ENCODE measurements at places on chromosomes 1 and 21. TPM values are rescaled to one million over a fixed set of nuclear protein-coding genes. Genes with fewer than 3 reads are reported as not detected.

SPRR1A gene
- not detected for total RNA-seq

FUCA1 gene
- 3.6 TPM for total RNA-seq

VCAM1 gene
- not detected for total RNA-seq

DNA sequence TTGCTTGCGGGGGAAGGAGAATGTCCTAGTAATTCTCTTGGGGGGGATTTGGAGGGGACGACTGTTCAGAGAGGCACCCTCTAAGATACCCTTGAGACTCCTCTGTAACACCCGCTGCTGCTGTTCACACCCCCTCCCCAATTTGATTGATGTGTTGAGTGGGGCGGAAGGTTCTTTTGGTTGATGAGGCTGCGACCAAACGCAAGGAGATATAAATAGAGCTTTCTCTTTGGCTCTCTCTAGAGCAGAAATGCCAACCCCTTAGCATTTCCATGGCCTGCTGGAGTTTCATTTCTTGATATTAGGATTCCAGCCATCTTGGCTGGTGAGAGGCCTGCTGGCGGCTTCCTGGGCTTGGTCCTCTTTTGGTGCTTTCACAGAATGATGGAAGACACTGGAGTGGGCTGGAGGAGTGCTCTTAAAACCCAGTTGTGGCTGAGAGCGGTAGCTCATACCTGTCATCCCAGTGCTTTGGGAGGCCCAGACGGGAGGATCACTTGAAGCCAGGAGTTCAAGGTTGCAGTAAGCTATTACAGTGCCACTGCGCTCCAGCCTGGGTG is 2.0 kb downstream of the PIK3CD start:
- no peak for DNase-seq

DNA sequence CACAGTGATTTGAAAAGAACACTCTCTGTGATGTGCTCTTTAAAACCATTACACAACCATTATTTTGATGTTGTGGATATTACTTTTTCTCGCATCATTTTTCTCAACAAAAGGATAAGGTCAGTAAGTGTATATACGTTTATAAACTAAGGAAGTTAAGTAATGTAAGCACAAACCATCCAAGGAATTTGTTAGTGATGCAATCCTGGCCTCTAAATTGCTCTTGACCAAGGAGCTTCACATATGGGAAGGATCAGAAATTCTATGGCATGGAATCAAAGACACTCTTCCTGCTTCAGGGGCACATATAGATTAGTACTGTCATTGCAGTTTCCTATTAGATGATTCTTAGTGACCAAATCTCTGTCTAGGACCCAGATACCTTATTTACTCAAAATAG is 3.6 kb upstream of the PPP2R5A start:
- no peak for DNase-seq

DNA sequence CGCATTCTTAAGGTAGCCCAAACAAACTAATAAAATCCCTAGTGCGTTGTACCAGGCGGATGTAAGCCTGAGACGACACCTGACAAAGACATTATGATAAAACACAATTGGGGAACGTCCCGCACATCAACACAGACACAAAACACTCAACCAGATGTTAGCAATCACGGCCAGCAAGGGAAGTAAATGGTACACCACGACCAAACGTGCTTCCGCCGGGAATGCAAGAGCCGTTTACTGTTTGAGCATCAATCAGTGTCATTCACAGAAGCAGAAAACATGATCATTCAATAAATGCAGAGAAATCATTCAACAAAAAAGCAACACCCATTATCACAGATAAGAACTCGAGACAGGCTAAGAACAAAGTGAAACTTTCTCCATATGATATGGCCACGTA is 49.4 kb upstream of the COL18A1 start:
- DNase-seq: no peak

DNA sequence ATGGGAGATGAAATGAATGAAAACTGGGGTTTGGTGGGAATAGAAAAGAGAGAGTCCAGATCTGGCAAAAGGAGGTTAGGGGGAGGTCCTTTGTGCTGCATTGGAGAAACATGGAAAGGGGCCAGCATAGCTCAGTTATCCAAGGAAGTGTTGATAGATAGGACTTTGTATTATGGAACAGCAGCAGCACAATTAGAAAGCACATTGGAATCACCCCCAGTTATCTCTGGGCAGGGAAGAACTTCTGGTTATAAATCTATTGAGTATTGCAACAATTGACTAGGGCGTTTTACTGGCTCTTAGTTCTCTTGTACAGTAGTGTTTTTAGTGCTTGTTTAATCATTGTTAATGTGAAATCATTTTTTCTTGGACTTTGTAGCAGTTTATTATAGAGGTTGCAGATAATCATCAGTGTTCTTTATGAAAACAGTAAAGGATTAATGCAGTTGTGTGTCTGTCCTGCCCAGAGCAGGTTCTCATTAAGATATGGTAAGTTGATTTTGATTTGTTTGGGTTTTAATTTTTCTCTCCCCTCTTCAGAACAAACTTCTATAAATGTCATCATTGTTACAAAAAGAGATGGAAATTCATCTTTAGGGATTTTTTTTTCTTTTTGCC is 76.6 kb downstream of the NR5A2 start:
- DNase-seq: no peak

GRCh38 chr21:29658177-29658933 is 281.4 kb downstream of the GRIK1 start:
- DNase-seq: no peak

GRCh38 chr1:110176299-110176956 is 26.1 kb downstream of the SLC6A17 start:
- DNase-seq: no peak

DNA sequence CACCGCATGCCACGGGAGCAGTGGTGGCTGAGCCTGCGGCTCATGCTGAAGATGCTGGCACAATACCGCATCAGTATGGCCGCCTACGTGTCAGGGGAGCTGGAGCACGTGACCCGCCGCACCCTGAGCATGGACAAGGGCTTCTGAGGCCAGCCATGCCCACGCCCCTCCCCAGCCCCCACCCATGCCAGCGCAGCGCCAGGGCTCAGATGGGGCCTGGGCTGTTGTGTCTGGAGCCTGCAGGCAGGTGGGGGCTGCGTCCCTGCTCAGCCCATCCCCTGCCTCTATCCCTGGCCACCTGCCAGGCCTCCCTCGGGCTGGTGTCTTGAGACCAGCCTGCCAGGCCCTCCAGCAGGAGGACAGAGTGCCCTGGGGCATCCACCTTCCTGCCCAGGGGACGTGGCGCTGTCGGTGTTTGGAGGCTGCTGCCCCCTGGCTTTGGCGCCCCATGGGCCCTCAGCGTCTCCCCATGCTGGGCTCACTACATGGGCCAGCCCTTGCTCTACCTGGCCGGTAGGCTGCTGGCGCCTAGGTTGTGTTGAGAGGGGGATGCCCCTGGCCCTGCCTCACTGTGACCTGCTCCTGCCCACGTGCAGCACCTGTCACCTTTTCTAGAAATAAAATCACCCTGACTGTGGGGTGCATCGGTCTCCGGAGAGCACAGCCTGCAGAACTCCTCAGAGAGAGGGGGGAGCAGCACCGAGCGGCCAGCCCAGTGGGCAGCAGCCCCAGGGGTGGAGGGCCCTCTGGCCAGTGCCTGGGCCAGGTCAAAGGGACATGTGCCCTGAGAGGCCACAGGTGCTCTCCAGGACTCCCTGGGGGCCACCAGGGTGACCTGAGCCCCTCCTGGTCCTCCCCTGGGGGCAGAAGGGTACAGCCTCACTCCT is 12.2 kb downstream of the CFAP410 start:
- no peak for DNase-seq
